ENCODE measurements at places on chromosomes 5 and 9. TPM values are rescaled to one million over a fixed set of nuclear protein-coding genes. Genes with fewer than 3 reads are reported as not detected.

- DNase-seq: no peak
Measured at GRCh38 chr9:114408645-114409044, 20.9 kb upstream of the AKNA start.

DNA sequence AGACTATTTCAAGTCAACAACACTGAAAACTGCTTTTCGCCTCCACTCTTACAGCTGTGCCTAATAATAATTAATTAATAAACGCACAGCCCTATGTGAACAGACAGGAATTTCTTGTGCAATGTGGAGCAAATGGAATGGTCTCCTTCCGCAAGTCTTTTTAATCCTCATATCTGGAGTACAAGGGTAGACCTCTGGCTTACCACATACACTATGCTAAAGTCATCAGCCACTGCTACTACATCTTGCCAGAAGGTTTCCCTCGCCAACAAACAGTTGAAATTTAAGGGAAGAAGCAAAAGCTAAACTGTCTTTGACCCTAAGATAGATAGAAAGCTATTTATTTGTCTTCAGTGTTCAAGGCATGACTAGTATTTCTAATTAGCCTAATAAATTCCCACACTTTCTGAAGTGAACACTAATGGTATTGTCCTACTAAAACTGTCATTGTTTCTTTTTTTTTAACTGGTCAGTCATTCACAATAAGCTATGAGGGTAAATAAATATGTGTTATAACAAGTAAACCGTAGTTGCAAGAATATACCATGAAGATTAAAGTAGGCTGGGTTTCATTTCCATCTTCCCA, 63.9 kb downstream of the GOLPH3 start:
- DNase-seq: no peak

The MSMP gene
- total RNA-seq: not detected

The PCAT7 gene
- total RNA-seq: not detected

GRCh38 chr9:34990908-34991606, 1.5 kb downstream of the DNAJB5 start:
- no peak for DNase-seq

- peak; percentile 83 for DNase-seq
Measured at GRCh38 chr9:114908104-114908622, 22.2 kb downstream of the TNFSF8 start.
